Kidney glomerular epithelial cell (primary cell): ENCODE measurements at places on chromosomes 3 and 15.

- DNase-seq = no peak
These were observed 609 bp downstream of the GOLGA8A start for GRCh38 chr15:34436956-34437442.

GRCh38 chr15:62344806-62345539 is 179.9 kb upstream of the C2CD4B start:
- peak; percentile 60 for DNase-seq

DNA sequence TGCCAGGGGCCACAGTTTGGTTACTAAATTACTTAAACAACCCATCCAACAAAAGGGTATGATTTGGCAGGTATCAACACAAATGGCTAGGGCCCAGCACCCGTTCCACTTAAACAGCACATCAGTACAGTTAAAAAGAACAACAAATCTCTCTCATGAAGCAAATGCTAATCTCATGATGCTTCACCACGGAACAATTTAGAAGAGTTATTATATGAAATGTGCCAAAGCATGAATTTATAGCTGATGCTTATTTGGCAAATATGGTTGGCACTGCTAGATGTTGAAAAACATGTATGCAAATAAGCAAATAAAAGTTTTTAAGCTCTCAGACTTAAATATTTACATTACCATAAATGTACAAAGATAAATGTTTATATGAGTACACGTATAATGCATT is 2.3 kb downstream of the PEAK1 start:
- no peak for DNase-seq

DNA sequence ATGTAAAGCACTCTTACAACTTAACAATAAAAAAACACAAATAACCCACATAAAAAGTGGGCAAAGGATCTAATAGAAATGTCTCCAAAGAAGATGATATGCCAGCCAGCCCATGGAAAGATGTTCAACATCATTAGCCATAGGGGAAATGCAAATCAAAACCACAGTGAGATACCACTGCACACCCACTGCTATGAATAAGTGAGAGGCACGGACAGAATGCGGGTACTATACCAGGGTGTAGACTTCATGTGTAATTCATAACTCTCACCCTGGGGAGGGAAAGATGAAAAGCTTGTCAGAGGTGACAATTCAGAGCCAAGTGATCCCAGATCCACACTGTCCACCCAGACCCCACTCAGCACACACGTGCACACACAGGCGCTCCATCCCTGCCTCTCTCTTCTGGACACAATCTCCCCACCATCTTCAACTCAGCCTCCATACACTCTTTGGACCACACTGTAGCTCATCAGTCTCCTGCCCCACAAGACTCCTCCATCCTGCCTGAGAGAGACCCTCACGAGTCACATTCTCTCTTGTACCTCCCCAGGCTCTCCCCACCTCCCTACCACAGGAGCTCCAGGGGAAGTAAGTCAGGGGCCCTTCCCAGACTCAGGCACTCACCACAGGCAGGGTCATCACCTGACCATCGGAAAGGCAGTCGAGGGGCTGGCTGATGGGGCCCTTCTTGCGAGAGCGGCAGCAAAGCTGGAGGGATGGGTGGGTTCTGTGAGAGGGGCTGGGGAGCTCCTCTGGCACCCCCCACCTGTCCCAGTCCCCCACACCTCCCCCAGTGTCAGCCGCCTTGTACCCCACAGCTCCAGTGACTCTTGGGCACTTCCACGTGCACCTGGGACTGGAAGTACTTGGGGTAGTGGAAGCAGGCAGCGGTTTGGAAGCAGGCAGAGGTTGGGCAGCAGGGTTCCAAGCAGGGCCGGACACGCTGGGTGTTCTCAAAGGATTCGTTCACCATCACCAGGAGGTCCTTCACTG is 21.3 kb downstream of the PLA2G4E start:
- DNase-seq = no peak

- DNase-seq = peak; percentile 74
These were observed 96.3 kb upstream of the BCL6 start for GRCh38 chr3:187841560-187841959.

DNA sequence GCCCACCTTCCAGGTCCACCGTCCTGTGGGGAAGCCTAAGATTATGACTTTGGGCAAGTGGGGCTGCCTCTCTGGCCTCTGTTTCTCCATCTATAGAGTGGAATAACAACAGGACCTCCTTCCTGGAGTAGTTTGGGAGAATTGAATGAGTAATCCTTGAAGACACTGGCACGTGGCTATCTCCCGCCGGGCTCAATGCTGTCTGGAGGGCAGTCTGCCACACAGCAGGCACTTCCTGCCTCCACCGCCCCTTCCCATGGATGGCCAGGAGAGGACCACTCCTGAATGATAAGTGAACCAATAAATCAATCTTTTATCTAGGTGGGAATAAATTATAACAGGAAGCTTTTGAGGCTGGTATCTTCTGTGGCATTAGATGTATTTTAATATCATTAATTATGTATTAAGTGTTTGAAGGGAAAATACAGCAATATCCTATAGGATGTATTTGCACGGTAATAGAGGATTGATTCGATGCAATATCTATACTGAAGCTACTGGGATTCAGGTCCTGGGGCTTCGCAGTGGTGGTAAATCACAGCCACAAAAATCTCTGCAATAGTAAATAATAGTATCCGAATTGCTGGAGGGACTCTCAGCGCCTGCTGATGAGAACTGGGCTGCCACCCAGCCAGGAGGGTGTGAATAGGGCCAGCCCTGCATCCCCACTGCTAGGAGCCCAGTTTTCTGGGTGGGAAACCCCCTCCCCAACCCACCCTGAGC is 15.9 kb downstream of the MEGF11 start:
- DNase-seq = no peak

DNA sequence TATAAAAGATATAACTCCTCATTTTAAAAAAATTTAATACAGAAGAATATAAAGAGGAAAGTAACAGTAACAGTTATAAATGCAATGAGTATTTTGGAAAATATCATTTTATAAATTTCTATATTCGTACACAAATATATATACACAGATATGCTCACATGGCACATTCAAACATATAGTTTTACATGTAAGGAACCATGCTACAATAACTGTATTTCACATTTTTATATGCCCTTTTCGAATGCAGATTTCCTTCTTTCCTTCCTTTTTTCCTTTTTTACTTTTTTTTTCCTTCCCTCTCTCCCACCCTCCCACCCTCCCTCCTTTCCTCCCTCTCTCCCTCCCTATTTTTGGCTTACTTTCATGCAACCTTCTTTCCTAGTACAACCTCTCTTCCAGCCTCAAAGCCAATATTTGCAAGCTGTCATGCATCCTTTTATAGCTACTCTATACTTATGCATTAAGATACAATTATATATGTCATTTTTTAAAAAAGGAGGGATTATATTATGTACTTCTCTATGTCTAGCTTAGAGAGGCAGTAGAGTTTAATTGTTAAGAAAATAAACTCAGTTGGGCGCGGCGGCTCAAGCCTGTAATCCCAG is 830.5 kb downstream of the IGSF11 start:
- DNase-seq = no peak

DNA sequence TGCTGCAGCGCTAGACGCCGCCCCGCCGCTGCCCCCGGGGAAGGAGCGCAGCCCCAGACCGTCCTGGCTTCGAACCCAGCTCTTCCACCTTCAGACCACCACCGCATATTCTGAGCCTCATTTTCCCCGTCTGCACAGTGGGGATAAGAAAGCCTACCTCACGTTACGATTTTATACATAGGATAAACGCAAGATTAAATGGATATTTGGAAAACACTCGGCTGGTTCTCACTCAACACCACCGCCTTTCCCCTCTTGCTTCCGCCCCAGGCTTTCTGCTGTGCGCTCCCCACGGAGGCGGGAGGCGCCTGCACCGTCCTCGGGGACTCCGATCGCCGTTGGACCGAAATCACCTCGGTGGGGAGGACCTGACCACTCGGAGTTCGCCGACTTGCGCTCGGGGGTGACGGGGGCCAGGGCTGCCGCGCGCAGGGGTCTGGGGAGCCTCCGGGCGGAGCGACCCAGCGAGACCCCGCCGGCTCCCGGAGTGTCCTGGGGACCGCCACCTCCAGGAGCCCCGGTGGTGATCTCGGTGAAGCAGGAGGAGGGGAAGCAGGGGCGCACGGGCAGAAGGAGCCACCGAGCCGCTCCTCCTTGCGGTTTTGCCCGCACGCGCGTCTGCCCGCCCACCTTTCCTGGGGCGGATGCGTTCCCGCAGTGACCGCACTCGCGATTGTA is 4.0 kb downstream of the FBXL22 start:
- DNase-seq = no peak

DNA sequence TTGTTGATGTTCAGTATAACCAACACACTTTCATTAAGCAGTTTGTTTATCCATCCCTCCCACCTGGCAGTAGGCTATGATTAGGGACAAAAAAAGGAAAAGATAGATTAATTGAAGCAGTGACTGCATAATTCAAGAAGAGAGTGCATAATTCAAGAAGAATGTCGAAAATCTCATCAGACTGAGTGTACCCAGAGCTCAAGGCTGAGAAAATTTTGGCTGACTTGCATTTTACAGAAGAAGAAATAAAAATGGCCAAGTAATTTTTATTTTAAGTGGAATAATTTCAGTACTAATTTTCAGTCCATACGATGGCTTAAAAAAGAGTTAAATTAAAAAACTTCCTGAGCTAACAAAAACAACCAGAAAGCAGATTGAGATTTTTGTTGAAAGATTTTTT is 145.4 kb upstream of the LRRFIP2 start:
- DNase-seq = peak; percentile 40

GRCh38 chr3:189573004-189573403 is 58.2 kb upstream of the TP63 start:
- DNase-seq = no peak

GRCh38 chr15:67968966-67969365 is 85.1 kb upstream of the PIAS1 start:
- DNase-seq = no peak

DNA sequence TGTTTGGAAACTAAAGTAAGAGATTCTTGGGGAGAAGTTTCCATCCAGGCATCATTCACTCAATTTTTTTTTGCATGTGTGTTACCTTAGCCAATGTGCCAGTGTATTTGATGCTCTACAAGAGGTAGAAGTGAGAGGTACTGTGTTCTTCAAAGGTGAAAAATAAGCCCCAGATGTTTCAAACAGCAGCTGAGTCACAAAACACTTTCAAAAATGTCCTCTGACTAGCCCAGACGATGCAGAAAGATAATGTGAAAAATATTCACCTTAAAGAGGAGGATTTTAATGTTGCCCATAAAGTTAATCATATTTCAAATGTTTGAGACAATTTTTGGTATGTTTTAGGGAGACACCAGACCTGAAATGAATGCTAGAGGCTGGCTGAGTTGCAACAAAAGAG is 107.7 kb upstream of the RASGRP1 start:
- DNase-seq = no peak

DNA sequence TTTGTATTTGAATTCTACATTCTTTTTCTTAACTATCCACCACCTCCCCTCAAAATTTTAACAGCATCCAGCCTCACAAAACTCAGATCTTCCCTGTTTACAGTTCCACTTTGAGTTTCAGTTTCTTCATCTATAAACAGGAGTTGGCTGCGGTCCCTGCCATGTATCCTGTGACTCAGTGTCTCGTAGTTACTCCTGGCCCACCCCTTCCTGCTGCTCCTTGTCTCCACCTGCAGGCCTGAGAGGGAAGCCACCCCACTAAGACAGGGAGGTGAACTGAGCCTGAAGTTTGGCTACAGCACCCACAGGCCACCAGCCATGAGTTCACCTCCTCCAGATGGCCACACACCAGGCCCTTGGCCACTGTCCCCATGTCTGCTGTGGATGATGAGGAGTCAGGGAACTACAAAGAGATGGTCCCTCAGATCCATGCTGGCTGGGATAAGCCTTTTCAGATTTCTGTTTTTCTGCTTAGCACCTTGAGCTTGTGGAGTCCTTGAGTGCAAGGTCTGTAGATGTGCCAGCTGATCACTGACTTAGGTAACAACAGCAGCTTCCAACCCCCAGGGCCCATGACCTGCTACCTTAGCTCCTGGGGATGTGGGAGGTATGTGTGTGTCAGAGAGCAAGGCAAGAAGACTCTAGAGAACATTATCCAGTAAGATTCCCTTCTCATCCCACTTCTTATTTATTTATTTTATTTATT is 37.5 kb downstream of the CD86 start:
- no peak for DNase-seq

DNA sequence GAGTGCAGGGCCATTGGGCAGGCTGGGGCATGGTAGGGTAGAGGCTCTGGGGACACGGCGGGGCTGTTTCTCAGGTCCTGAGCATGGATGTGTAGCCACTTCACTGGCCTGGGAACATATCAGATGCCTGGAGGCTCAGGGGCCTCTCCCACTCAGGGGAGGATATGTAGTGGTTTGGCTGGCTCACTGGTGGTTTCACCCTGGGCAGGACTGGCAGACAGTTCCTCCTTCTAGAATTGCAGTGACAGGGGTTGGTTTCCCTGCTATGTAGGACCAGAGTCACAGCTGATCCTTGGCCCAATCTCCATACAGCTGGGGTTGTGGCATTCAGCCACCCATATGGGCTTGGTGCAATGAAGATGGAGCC is 4.8 kb upstream of the ARHGAP31 start:
- DNase-seq = no peak

DNA sequence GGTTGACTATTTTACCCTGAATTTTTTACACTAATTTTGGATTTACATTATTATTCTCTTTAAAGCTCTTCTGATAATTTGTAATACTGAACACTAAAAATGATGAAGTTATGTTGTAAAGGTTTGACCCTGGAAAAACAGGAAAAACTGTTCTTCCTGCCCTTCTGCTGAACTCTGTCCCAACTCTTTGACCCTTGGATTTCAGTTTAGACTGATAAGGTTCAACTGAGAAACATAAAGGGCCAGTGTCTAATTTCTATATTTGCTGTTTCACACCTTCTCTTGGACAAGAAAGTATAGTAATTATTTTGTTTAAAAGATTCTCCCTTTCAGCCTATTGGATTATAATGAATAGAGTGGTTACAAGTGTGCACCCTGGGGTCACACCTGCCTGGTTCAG is 12.8 kb upstream of the TMOD3 start:
- DNase-seq = no peak

DNA sequence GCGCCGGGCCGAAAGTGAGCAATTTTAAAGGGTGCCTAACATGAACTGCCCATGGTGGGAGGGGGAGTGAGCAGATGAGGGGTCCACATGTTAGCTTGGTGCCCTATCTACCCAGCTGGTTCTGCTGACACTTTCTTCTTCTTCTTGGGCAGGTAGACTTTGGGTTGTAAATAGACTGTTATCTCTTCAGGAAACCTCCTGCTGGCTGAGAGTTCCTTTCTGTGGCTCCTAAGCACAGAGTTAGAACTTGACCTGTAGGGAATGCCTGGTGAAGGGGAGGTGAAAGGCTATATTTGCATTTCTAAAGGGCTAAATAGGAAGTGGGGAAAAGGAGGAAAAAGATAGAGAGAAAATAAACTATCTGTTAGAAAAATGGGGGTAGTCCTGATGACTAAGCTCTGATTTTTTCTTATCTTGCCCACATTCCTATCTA is 521.4 kb upstream of the TGFBR2 start:
- DNase-seq = no peak

DNA sequence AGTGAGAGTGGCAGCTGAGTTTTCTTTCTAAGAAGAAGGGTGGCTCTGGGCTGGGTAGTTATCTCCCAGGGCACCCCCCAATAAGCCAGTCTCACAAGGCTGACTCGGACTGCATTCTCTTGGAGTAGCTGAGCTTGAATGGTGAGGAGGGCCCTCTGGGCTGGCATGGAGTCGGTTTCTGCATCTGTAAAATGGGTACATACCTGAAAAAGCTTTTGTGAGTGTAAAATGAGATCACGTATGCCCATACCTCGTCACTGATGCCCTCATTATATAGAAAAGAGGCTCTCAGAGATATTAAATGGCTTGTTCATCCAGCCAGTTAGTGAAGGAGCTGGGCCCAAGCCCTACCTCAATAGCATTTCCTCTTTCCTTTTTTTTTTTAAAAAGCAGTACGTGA is 41.2 kb downstream of the SMAD6 start:
- no peak for DNase-seq

GRCh38 chr15:68525815-68526214 is 53.0 kb upstream of the CORO2B start:
- DNase-seq = no peak
